ENCODE measurements at places on chromosomes 7 and 10.

DNA sequence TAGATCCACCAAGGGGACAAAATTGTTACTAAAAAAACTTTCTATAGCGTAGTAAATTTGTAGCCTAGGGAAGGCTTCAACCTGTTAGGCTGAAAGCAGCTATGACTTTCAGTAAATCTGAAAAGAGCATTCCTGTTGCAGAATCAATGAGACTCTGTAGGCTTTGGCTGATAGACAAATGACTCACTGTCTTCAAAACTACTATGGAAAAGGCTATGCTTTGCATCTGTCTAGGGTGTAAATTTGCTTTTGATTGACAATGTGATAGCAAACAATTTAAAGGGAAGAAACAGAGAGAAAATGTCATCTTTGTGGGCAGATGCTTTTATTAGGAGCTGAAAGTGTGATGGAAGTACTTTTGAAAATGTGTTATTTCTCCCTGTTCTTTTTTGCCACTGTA lies 60.6 kb downstream of the ARL5B start:
- no peak for DNase-seq

DNA sequence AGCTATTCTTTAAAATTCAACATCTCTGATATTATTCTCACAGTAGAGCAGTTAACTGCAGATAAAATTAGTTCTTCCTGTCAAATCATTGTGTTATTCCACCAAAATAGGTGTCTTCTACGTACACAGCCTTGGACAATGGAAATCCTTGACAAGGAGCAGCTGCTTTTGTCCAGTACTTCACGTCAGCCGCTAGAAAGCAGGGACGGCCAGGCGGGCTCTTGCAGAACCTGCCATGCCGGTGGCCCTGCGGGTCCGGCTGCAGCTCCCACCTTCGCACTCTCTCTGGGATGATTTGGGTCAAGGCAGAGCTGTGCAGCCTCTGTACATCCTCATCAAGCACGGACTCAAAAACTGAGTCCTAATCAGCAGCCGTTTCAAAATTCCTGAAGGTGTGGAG lies 2.2 kb upstream of the FOXI2 start:
- DNase-seq, result no peak

- no peak for DNase-seq
Observed at GRCh38 chr10:4813023-4813422, 13.0 kb upstream of the AKR1E2 start.

GRCh38 chr7:24932815-24933214 lies 47.2 kb downstream of the OSBPL3 start:
- DNase-seq, result no peak

DNA sequence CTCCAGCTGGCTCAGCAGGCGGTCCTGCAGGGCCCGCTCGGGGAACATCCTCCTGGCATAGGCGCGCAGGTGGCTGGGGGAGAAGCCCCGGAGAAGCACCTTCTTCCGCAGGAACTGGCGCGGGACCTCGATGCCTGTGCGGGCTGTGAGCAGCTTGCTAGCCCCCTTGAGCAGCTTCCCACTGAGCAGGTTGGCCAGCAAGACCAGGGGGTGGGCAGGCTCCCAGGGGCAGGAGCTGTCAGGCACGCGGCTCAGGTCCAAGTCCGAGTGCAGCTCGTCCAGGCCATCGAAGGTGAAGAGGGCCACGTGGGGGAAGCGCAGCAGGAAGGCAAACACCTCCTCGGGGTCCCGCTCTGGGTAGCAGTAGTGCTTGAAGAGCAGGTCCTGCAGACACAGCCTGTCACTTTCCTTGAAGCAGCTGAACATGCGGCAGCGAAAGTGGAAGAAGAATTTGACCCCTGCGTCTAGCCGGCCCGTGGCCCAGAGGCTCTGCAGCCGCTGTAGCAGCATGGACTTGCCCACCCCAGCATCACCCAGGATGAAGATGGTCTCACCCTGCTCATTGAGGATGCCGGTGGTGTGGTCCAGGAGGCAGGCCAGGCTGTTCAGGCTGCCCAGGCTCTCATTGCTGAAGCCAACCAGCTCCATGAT lies 26.2 kb downstream of the NOD1 start:
- DNase-seq, result no peak

DNA sequence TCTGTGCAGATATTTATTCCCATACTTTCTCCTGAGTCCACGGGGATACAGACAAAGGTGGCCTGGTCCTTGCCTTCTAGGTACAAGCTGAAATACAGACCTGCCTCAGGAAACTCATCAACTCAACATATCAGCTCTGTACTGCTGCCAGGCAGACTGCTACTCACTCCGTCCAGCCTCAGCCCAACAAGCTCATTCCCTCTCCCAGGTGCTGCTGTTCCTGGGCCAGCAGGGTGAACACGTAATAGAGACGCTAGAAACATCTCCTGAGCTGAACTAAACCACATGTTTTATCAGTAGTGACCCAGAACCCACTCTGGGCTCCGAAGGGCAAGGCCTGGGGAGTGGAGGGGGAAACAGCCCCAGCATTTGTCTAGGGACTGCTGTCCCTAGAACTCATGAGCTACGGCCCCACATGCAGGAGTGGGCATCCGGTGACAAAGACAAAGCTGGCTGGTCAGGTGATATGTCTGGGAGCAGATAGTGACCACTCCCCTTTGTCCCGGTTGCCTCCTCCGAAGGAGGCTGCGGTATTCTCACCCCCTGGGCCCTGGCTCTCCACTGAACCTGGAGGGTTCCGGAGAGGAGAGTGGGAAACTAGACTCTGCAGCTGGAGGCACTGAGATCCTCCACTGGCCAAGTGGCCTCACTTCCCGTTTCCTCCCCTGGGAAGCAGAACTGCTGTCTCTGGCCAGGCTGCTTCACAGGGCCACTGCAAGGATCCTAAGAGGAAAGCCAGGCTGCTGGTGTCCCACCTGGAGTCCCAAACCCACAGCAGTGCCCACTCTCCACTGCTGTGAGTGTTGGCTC lies 116.1 kb downstream of the FAM53B start:
- DNase-seq, result no peak

GRCh38 chr10:124315591-124316270 lies 103.0 kb downstream of the OAT start:
- no peak for DNase-seq

DNA sequence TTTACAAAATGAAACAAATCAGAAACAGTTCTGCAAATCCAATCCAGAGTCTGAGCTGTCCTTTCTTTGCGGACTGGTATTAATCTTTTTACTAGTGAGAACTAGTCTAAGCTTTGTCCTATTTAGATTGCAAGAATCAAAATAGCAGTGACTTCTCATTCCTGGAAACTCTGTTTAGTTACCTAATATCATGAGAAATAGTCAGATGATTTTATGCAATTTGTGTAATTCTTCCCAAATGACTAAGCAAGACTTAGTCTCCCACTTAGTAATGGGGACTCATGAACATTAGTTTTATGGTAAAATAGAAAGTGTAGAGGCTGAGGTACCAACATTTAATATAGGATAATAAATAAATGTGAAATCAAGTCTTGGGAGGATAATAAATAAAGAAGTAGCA lies 341.3 kb downstream of the DNAJB9 start:
- no peak for DNase-seq

DNA sequence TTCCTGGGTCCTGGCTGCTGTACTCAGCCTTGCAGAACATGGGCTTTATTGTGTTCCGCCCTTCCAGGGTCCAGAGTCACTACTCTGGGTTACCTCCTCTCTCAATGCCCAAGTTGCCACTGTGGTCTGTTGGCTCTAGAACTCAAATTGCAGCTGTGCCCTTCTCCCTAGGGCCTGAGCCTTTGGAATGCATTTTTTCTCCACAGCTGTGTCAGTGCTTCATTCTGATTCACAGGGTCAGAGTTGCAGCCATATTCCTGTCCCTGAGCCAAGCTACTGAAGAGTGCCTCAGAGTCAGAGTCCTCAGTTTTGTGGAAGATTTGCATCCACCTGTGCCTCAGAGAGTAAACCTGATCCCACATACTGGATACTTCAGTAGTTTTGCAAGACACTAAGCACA lies 167.5 kb downstream of the ITGB1 start:
- DNase-seq, result no peak
